ENCODE measurements at places on chromosomes 7 and 10.

DNA sequence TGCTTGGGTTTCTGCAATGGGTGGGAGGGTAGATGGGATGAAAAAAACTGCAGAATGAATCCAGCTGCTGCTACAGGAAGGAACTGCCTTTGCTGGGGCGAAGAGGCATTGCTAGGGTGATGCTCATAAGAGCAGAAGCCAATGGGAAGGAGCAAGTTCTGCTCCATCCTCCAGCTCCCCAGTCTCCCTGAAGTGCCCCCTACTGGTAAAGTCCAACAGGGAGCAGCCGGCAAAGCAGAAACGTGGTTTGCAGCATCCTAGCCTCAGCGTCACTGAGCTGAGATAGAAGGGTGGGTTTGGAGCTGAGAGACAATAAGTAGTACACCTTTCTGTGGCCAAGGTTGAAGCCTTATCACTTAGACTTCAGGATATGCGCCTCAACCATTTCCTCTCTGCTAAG, 220.5 kb downstream of the CCSER2 start:
- peak; percentile 22 for DNase-seq

DNA sequence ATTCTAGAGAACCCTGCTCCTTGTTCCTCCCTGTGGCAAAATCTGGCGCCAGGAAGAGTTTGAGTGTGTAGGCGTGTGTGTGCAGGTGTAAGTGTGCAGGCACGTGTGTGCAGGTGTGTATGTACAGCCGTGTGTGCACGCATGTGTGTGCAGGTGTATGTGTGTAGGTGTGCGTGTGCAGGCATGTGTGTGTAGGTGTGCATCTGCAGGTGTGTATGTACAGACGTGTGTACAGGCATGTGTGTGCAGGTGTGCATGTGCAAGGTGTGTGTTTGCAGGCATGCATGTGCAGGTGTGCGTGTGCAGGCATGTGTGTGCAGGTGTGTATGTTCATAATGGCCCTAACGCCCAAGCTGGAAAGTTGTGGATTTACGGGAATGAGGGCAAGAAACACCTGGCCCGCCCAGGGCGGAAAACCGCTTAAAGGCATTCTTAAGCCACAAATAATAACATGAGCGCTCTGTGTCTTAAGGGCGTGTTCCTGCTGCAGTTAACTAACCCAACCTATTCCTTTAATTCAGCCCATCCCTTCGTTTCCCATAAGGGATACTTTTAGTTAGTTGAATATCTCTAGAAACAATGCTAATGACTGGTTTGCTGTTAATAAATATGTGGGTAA, 34.1 kb downstream of the KCTD7 start:
- DNase-seq = no peak

- DNase-seq = no peak
Observed at GRCh38 chr7:87635921-87636320, 7.7 kb downstream of the RUNDC3B start.

DNA sequence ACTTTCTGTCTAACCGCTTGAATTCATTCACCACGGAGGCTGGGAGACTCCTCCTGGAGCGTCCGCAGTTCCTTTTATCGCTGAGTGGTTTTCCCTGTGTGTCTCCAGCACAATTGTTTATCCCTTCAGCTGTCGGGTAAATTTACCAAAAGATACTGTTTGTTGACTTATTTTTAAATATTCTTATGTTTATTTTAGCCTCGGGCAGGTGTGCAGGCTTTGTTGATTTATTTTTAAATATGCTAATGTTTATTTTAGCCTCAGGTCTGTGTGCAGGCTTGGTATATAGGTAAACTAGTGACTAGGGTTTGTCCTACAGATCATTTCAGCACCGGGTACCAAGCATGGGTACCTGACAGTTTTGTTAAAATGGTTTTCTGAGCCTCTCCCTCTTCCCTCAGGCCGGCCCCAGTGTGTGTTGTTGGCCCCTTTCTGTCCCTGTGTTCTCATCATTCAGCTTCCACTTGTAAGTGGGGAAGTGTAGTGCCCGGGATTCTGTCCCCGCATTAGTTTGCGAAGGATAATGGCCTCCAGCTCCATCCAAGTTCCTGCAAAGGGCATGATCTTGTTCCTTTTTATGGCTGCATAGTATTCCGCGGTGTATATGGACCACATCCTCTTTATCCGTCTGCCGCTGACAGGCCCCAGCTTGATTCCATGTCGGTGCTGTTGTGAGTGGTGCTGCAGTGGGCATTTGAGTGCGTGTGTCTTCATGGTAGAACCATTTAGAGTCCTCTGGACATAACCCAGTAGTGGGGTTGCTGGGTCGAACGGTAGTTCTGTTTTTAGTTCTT, 5.3 kb downstream of the GET4 start:
- DNase-seq = no peak

- no peak for DNase-seq
Observed at GRCh38 chr10:111161109-111161874, 84.5 kb downstream of the ADRA2A start.
